Lung (tissue), 17 donors: ENCODE measurements at places on chromosomes 12 and 14. TPM values are rescaled to one million over a fixed set of nuclear protein-coding genes. Genes with fewer than 3 reads are reported as not detected.

DNA sequence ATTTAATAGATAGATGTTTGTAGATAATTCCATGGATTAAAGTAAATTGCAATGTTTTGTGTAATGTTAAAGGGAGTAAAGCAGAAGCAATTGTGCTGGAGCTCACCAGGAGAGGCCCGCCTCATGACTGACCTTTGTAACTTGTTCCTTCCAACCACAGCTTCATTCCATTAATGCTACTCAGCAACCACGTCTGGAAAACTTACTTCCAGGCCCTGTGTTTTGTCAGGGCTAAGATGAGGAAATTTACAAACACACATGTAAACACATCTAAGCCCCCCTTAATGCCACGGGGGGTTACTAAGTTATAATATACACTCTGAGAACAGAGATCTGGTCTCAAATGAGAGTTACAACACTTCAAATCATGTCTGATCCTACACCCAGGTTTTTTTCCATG is 12.4 kb downstream of the LUM start:
- no peak for DNase-seq

DNA sequence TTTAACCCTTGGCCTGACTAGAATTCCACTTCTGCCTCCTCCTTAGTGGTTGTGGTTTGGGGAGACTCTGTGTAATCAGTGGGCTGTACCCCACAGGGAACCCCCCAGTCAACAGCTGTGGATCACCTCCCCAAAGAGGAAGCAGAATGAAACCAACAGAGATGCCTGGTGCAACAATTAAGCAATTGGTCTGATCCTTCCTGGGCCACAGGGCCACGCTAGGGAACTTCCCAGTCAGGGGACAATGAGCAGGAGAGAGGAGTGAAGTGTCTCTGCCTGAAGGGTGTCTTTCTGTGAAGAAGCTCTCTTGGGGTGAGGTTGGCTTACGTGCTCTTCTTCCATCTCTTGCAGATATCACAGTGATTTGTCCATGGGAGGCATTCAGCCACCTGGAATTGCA is 8.2 kb downstream of the PDE6H start:
- DNase-seq: no peak

DNA sequence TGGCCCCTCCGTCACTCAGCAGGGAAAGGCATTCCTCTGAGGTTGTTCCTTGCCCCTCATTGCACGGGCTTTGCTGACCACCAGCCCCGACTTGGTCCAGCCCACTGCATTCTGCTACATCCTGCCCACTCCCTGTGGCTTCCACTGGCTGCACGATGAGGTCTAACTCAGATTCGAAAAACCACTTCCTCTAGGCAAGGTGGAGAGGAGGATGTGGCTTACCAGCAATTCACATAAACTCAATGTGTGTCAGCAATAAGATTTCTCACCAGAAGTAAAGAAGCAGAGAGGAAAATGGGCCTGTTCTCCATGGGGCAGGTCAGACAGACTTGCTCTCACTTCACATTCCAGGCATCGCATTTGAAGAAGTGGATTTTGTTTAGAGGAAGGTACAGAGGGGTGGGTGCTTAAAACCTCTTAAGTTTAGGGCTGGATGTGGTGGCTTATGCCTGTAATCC is 14.7 kb downstream of the GPR68 start:
- DNase-seq: no peak

NOS1 gene
- total RNA-seq: 2.4 TPM

DNA sequence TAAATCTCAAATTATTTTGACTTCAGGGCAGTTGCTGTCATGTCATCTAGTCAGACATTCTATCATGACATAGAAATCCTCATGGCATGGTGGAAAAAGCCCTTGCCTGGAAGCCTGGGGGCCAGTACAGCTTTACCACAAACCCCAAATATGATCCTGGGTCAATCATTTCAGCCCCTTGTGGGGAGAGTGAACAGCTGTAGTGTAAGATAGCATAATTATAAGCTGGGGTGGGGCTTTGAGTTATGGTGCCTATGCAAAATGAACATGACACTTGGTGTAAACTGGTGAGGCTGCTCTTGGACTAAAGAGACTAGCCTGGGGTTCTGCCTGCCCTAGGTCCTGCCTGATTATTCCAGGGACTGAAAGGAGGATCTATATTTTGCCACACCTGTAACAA is 207.7 kb upstream of the DDHD1 start:
- no peak for DNase-seq

DNA sequence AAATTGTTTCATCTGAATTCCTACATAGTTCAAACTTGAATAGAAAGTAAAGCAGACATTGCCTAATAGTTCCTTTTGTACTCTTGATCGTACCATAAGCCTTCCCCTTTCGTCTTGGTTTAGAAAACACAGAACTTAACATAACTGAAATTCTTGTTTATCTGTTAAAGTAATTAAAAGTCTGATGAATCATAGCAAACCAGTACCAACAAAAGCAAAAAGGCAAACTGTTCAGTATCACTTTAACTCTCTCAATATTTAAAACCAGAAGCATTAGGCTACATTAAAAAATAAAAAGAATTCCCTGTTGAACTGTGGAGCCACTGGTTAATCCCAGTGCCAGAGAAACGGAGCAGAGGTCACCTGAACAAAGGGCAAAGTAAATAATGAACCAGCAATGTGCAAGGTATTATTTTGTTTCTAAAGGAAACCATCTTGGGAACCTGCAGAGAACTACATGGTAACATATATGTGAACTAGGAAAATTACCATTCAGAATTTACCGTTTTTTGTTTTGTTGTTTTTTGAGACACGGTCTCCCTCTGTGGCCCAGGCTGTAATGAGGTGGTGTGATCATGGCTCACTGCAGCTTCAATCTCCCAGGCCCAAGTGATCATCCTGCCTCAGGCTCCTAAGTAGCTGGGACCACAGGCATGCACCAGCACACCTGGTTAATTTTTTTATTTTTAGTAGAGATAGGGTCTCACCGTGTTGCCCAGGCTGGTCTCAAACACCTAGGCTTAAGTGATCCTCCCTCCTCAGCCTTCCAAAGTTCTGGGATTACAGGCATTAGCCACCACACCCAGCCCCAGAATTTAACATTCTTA is 17.1 kb upstream of the HIGD1C start:
- no peak for DNase-seq

- no peak for DNase-seq
These were observed 53.1 kb downstream of the TSPAN11 start for GRCh38 chr12:30979371-30980259.

DNA sequence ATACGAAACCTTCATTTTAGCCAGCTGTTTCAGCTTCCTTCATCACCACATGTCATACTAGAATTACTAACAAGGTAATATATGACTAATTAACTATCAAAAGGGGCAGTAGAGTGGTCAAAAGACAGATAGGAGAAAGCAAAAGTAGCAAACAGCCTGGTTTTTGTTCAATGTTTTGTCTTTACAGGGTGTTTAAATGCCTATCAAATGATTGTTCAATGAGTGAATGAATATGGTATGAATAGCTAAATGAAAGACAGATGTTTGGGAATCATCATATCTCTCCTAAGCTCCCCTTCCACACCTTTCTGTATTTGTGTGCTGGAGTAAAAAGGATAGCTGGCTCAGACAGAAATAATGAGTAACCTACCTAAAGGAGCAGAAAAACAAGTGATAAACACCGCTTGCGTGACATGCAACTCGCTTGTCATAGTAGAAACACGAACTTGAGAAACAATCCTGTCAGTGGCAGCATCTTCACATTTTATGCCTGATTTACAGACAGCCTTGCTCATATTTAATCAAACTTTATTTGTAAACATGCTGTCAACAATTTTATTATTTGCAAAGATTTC is 34.2 kb downstream of the ABCC9 start:
- no peak for DNase-seq

RASSF8 gene
- 68.4 TPM for total RNA-seq
